ENCODE measurements at places on chromosomes 3 and 15.

- DNase-seq, result no peak
These were observed 46.6 kb downstream of the XXYLT1 start for GRCh38 chr3:195224156-195224979.

DNA sequence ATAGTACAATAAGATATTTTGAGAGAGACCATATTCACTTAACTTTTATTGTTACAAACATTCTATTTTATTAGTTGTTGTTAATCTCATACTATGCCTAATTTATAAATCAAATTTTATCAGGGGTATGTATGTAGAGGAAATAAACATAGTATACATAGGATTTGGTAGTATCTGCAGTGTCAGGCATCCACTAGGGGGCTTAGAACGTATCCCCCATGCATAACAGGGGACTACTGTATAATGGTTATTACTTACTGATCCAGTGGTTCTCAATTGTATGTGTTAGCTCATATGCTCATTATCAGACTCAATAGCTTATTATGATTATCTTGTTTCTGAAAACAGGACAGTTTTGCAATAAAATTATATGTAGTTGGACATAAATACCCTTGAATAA, 27.6 kb downstream of the CMC1 start:
- DNase-seq, result peak; percentile 8

- no peak for DNase-seq
These were observed 54.3 kb downstream of the HMG20A start for GRCh38 chr15:77475001-77475400.

DNA sequence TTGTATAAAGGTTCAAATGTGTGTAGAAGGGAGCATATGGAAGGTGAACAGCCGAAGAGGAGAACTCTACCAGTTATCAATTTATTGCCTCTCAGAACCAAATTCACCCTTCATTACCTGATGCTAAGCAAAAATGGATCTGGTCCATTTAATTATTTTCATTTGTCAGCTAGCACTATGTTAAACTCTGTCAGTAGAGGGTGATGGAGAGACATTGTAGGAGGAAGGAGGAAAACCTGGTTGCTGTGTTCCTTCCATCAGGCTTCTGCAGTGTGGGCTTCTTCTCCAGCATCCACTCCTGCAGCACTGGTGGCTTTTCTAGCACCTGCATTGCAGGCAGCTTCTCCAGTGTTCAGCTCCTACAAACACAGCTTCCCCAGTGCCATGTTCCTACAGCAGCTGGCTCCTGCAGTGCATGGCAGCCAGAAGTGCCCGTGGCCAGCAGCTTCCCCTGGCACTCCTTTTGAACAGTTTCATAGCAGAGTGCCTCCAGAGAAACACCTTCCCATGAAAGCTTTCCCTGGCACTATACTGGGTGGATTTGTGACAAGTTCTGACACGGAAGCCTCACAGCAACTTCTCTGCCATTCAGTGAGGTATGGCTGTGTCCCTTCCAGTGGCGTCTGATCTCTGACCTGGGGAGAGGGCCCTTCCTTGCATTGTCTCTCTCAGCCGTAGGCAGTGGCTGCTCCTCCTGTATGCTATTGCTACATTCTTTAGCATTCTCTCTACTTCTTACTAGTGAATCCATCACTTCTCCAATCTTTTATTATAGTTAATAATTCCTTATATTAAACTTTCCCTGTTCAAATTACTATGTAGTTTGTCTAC, 14.6 kb upstream of the IL17RD start:
- DNase-seq, result no peak

DNA sequence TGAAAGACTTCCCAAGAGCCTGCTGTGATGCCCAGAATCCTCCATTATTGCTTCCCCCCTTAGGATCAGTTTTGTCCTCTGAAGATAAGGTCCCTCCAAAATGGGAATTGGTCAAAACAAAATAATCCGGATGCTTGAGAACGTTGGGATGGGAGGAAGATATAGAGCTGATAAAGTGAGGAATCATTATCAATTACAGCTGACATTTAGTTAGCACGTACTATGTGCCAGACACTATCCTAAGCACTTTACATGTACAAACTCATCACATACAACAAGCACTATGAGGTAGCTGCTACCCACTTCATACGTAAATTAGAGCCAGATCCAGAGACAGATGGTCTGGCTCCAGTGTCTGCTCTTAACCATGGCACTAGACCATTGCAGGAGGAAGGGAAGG, 6.6 kb upstream of the RPP25 start:
- DNase-seq, result no peak

DNA sequence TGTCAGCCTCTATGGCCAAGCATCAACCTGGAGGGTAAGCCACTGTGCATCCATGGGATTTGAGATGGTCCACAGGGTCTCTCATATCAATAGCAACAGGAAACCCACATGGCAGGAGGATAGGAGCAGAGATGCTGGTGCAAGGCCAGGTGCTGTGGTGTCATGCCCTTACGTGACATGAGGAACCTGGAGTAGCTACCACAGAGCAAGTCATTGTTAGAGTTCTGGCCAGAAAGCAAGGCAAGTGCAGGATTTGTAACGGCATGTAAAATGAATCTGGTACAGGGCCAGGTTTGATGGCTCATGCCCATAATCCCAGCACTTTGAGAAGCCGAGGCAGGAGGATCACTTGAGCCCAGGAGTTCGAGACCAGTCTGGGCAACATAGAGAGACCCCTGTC, 14.8 kb upstream of the ZNF774 start:
- no peak for DNase-seq

- DNase-seq, result no peak
These were observed 41.9 kb downstream of the SCAP start for GRCh38 chr3:47433796-47434195.

- peak; percentile 89 for DNase-seq
These were observed 13.6 kb upstream of the SMCO1 start for GRCh38 chr3:196528639-196529233.

DNA sequence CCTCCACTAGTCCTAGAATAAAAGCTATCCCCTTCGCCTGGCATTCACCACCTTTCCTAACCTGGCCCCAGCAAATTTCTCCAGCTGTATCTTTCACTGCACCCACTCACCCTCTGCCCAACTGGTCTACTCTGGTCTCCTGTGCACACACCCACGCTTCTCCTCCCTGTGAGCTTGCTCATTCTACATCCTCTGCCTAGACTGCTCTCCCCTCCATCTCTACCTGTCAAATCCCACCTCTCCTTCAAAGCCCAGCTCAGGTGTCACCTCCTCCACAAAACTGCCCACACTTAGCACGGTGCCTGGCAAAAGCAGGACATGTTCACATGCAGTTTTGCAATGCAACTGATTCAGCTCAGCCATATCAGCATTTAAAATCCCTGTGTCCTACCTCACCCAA, 45.8 kb upstream of the NTRK3 start:
- no peak for DNase-seq

DNA sequence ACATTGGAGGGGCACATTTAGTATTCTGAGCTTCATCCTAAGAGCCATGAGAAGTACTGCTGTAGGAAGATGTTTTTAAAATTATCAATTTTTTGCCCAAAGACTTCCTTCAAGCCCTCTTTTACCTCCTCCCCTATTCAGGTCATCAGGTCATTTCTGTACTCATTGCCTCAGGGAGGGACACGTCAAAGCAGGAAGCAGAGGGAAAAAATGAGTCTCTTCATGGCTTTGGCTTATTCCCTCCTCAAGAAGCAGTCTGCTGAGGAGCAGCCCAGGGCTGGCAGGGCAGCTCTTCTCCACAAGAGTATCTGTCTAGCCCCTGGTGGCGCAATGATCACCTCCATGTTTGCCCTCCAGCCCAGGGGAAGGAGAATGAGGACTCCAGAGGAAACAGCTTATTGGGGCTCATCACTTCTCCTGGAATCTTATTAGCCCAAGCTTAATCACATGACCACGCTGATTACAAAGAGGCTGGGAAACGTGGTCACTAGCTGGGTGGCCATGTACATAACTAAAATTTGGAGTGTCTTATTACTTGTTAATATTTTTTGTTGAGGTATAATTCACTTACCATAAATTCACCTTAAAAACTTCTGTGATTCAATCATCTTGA, 44.2 kb upstream of the GATA2 start:
- no peak for DNase-seq

DNA sequence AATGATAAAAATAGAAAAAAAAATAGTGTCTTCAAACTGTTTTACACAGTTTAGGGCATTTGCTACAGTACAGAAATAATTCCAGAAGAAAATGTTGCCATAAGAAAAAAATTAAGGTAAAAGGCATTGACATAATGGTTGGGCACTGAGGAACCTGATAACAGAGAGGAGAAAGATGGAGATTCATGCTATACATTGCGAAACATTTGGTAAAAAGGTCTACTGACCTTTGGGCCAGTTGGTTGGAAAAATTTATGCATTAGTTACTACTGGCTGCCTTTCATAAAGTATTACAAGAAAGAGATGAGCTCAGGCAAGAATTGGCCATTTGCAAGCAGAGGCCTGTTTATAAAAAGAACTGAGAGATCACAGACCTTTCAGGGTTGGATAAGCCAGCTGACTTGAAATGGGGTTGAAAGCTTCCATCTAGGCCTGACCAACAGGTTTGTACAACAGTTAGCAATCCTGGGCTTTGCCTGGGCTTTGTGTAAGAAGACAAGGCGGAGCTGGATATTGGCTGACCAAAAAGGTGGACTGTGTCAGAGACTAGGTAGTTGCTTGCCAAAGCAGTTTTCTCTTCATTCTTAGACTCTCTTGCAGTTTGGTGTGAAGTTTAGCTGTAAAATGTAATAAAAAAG, 166.6 kb upstream of the MCTP2 start:
- DNase-seq, result no peak

DNA sequence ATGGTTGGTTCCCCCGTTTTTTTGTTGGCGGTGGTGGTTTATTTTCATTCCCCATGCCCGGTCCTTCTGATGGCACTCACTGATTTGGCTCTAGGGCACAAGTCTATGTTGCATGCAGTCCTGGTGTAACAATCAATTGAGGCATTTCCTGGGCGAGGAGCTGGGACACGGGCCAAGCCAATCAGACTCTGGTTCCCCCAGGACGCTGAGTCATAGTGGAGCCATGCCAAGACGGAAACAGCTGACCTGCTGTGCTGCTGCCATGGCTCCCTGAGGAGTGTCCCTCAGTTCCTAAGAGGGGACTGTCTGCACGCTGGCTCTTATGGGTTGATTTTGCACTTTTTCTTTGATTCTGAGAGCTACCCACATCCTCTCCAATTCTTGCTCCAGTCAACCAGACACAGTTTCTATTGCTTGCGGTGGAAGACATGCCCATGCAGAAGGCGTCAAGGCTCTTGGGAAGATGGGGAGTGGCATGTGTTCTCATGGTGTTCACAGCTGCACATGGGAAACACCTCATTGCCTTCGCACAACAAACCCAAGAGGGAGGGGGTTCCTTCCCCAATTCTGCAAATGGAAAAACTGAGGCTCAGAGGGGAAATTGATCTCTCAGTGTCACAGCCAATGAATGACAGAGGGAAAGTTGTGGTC, 28.3 kb upstream of the ALDH1L1 start:
- no peak for DNase-seq

All from CD4-positive, alpha-beta T cell treated with Interleukin-17A for 4 hours (primary cell).